Daoy (cell line): ENCODE measurements at places on chromosomes 4 and X.

GRCh38 chr4:184114431-184114830 is 103.2 kb downstream of the ENPP6 start:
- DNase-seq = no peak

DNA sequence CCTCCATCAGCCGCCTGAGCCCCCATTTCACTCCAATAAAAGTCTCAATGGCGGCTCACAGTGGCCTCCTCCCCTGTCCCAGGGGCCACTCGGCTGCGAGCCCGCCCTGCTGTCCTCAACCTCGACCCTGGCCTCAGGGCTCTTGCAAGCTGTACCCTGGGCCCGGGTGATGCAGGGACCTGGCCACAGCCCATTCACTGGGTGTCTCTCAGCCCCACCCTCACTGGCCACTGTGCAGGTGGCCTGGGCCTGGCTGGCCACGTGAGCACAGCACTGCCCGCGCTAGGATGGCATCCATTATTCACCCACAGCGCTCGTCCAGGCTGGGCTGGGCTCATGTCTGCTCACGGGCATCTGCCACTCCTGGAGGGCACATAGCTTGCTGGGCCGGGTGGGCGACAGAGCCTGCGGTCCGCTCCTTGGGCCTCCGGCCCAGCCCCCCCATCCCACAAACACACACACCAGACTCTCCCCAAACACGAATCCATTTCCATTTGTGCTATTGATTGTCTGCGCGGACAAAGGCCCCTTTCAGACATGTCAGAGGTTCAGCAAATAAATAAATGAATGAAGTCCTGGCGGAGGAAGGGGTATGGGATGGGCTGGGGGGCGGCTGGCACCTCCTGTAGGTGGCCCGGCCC is 16.5 kb upstream of the FGFR3 start:
- no peak for DNase-seq

DNA sequence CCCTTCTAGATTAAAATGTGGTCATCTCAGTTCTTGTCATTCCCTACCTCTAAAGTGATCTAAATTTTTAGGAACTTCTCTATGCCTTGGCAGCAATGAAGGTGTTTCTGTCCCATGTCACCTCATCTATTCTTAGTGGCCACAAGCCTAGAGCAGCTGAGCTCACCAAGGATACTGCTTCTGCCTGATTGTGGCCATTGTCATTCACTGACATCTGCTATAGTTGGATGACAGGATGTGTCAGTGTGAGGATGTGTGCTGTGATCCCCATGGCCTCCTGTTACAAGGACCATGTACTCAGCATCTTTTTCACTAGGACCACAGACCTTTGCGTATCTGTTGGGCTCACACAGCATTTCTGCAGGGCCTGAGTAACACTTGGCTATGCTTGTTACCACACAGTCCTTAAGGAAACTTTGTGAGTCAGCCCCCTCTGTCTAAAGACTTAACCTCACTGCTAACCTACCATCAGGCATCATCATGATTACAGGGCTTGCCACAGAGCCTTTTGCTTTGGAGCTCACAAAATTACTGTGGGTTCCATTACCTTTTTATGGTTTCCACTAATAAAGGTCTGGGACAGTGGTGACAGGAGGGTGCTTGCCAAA is 421.0 kb downstream of the ADAM29 start:
- DNase-seq = no peak

DNA sequence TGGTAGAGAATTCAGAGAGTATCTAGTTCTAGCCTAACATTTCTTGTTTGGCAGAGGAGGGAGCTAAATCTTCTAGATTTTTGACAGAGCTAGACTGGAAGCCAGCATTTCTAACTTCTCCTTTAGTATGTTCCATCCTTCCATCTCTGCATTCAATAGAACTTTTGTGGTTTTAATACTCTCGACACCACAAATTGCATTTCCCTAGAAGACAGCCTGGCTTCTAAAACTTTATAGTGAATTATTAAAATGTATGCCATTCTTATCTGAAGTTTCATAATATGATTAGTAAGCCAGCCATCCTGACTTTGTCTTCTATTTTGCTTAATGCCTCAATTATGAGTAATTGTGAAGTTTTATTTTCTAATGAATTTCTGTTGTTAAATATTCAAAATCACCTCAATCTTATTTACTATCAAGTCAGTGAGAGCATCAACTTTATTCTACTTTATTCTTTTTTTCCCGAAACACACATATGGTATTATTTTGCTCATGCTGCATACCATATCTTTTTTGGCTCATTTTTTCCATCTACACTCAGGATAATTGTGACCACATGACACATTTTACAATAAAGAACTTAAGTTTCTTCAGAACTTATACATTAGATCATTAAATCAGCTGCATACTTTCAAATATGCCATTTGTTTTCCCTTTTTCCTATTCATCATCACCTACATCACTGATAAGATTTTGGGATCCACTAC is 30.2 kb downstream of the EDNRA start:
- DNase-seq = no peak

- DNase-seq = no peak
Measured at GRCh38 chr4:1566838-1567518, 117.1 kb downstream of the FAM53A start.

DNA sequence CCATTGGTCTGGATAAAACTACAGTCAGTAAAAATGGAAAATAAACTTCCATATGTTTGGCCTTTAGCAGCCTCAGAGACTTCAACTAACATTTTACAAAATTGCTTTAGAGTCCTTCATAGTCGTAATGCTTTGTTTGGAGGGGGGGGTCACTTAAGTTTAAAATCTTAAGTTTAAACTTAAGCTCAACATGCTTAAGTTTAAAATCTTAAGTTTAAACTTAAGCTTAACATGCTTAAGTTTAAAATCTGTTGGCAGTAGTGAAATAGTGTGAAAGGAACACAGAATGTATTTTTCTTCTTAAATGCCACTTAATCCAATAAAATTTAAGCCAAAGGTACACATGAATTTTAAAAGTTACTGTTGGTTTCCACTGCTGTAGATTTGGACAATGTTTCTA is 45.9 kb upstream of the UNC5C start:
- no peak for DNase-seq

DNA sequence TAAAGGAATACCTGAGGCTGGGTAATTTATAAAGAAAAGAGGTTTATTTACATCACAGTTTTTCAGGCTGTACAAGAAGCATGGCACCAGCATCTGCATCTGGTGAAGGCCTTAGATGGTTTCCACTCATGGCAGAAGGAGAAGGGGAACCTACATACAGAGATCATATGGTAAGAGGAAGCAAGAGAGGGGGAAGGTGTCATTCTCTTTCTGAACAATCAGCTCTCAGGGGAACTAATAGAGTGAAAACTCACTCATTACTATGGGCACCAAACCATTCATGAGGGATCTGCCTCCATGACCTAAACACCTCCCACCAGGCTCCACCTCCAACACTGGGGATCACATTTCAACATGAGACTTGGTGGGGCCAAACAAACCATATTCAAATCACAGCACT is 61.7 kb upstream of the PPP1R2C start:
- DNase-seq = no peak

GRCh38 chr4:183158062-183158461 is 59.0 kb downstream of the WWC2 start:
- no peak for DNase-seq
